ENCODE measurements at places on chromosomes 1 and 21.

- no peak for DNase-seq
Observed at GRCh38 chr1:209219791-209220524, 363.6 kb upstream of the CAMK1G start.

- no peak for DNase-seq
Observed at GRCh38 chr21:46426313-46427046, 32.2 kb upstream of the DIP2A start.

GRCh38 chr1:223334156-223334555, 29.8 kb downstream of the SUSD4 start:
- no peak for DNase-seq

- no peak for DNase-seq
Observed at GRCh38 chr21:37230632-37231248, 36.4 kb downstream of the VPS26C start.

DNA sequence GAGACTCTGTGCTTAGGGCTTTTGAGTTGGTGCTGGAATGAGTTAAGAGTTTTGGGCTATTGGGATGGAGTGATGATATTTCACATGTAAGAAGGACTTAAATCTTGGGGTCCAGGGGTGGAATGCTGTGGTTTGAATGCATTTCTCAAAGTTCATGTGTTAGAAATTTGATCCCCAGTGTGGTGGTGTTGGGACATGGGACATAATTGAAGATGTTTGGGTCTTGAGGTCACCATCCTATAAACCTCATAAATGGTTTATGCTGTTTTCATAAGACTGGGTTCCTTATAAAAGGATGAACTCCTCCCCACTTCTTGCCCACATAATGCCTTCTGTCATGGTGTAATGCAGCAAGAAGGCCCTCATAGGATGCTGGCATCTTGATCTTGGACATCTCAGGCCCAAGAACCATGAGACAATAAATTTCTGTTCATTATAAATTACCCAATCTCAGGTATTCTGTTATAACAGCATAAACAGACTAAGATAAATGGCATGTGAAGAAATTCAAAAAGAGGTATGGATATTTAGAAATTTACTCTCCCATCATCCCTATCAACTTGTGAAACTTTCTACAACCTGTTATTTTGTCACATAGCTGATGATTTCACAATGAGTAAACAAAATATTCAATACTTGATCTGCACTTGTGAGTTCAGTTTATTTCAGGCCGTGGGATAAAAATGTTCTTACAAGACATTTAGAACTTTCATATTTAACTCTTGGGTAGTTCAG, 48.0 kb upstream of the NEK7 start:
- DNase-seq, result no peak

GRCh38 chr1:156705321-156705917, at the start of gene CRABP2:
Gene CRABP2 (minus strand): TSS chr1:156705583. CDS start chr1:156705446, 137 bp downstream.
- DNase-seq, result no peak

GRCh38 chr1:26986658-26987057, 6.8 kb upstream of the TRNP1 start:
- no peak for DNase-seq

GRCh38 chr1:43137445-43138052, 34.5 kb downstream of the EBNA1BP2 start:
- no peak for DNase-seq

DNA sequence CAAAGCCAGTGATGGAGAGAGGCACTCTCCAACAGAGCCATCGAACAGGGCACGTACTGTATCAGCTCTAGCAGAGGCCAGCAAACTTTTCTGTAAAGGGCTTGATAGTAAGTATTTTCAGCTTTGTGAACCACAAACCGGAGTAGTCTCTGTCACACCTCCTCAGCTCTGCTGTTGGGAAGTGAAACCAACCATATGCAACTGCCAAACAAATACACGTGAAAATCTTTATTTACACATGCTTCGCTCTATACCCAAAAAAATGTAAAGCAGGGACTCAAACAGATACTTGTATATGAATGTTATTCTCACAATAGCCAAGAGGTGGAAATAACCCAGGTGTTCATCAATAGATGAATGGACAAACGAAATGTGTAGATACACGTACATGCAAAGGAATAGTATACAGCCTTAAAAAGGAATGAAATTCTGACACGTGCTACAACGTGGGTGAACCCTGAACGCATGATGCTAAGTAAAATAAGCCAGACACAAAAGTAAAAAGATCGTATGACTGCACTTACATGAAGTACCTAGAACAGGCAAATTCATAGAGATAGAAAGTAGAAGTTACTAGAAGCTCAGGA, 39.0 kb downstream of the SETD4 start:
- DNase-seq, result peak; percentile 43

DNA sequence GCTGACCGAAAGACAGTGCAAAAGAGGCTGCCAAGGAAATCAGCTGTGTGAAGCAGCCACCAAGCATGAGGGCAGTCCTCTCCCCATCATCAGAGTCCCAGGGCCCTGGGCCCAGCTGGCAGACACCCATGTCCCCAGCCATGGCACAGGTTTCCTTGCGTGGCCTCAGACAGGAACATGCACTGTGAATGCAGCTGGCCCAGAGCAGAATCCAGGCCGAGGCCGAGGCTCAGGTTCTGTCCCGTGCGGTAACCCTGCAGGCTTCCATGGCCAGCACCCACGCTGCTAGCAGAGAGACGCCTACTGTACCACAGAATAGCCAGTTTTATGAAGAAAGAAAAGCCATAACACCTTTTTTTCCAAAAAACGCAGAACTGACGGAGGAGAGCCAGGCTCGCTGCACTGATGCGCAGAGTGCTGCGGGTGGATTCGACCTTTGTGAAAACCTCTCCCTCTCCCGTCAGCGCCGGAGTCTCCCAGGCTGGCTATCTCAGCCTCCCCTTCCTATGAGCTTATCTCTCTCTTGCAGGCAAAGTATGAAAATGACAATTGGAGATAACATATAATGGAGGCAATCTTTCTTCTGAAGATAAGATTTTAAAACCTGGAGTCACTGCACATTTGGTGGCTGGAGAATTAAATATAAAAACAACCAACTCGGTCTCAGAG, 106.6 kb downstream of the NPHP4 start:
- DNase-seq, result no peak

- no peak for DNase-seq
Observed at GRCh38 chr1:219774386-219774785, 154.0 kb downstream of the SLC30A10 start.

All from MV-4-11 (cell line).